ENCODE measurements at places on chromosomes 7 and 10.

GRCh38 chr7:75854233-75854632 is 24.6 kb upstream of the RHBDD2 start:
- peak; percentile 37 for DNase-seq

GRCh38 chr10:118816471-118817168 is 61.9 kb upstream of the CACUL1 start:
- no peak for DNase-seq

DNA sequence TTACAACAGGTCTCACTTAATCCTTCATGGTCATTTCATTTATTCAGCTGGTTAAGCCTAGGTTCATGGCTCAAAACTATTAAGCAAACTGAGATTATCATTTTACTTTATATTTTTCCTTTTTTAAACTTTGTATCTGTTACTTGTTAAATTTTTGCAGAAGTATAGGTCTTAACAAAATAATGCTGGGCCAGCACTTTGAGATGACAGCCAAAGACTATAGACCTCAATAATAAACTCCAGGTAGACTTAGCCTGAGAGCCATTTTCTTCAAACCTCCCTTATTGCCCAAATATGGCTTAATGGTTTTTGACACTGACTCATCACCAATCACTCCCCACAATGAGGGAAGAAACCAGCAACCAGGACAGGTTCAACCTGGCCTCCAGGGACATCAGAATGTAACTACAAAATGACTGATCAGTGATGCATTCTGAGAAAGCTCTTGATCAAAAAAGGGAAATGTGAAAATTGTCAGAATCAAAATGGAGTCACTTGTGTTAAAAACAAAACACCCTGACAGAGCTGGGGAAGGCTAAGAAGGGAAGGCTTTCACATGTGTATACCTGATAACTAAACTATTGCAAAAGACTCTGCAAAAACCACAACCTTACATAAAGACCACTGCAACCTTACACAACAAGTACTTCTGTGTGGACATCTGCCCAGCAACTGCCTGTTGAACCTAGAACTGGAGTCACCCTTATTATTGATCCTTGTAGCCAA is 2.1 kb upstream of the CCDC126 start:
- DNase-seq: peak; percentile 35

- DNase-seq: peak; percentile 12
Observed at GRCh38 chr10:7410301-7410861, 453 bp downstream of the SFMBT2 start.

- no peak for DNase-seq
Observed at GRCh38 chr7:27362026-27362425, 119.4 kb downstream of the EVX1 start.

DNA sequence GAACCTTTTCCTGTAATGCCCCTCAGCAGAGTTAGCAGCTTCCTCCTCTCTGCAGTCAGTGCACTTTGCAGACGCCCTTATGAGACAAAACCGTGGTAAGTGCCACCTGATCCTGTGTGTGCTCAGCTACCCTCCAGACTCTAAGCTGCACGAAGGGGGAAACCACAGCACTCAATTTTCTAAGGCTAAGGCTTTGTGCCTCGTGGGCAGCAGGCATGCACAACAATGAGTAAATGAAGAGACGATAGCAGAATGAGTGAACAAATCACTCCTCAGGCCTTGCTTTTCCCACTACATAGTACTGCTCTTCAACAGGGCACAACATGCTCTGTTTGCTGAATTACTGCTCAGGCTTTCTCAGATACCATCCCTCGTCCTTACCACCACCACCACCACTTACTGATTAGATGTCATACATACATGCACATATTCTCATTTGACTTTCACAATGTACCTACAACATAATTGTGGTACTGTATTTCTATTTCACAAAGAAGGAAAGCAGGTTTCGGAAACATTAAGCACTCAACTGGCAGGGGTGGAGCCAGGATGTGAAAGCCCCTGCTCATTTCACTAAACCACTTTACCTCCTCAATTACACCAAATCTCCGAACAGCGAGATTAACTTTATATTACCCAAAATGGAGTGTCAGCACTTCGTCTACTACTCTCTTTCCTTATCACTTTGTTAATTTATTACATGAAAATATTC is 85.4 kb downstream of the ICA1 start:
- no peak for DNase-seq

GRCh38 chr10:110993024-110993693 is 73.8 kb downstream of the SHOC2 start:
- DNase-seq: peak; percentile 90

GRCh38 chr10:110992006-110992800 is 72.8 kb downstream of the SHOC2 start:
- peak; percentile 67 for DNase-seq

DNA sequence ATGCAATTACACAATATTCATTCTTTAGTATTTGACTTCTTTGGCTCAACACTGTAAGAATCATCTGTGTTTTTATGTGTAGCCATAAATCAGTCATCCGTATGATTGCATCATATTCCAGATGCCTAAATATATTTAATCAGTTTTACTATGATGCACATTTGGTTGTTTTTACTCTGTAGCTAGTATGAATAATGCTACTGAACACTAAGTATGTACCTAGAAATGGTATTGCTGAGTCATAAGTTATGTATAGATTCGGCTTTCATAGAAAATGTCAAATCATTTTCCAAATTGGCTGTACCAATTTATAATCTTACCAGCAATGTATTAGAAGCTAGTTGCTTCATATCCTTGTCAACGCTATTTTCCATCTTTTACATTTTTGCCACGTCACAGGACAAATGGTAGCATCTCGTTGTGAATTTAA is 197.3 kb upstream of the PLXNA4 start:
- peak; percentile 84 for DNase-seq
